Hematopoietic multipotent progenitor cell treated with erythropoietin and hydrocortisone succinate and interleukin-3 and kit ligand, for 8 days (in vitro differentiated cells): ENCODE measurements at places on chromosomes 1 and 21.
A peak's percentile ranks its signal among the peaks of the same experiment; 100 is the strongest.

GRCh38 chr1:166297993-166298392 lies 131.2 kb upstream of the FAM78B start:
- DNase-seq, result no peak

GRCh38 chr1:17210176-17210575 lies 5.2 kb downstream of the PADI1 start:
- no peak for DNase-seq

- DNase-seq, result no peak
Measured at GRCh38 chr1:182210417-182210816, 148.9 kb upstream of the ZNF648 start.

DNA sequence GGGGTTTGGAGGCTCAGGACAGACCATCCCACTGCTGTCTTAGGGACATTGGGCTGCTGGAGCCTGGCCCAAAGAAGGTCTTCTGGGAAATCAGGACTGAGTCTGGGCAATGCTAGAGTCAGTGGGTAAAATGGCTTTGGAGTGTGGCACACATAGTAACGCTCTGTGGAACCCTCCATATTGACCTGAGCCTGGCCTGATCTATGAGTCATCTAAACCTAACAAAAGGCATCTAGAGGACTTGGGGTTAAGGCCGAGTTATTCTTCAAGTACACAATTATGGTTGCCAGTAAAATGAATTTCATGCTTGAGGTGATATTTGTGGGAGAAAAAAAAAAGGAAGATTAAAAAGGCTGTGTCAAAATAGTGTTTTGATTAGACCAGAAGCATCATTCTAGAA lies 77.7 kb downstream of the ST6GALNAC5 start:
- no peak for DNase-seq

GRCh38 chr1:198151688-198152087 lies 5.1 kb upstream of the NEK7 start:
- no peak for DNase-seq

DNA sequence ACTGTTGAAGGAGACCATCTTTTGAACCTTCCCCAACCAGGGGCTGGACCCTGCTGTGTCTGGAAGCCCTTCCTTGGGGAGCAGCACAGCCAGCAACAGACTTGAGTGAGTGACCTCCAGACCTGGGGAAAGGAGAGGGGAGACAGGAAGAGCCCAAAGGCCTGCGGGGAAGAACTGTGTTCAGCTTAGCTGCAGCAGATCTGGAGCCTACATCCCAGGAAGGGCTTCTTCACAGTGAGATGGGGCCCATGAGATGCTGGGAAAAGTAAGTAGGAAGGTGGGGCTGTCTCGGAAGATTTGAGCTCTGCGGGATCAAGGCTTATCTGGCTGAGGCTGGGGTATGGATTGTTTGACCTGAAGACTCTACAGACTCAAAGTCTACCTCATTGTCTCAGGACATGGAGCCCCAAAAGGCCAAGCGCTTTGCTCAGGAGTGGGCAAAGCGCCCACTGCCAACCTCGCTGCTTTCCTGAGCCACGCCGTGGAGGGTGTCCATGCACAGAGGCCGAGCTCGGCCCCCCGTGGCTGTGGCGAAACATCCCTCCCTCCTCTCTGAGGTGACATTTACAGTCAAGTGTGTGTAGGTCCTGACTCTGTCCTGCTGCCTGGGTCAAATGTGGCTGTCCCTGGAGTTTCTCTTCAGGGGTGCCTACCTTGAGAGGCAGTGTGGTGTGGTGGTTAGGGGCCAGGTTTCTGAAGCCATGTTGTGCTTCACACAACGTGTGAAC lies 24.5 kb downstream of the SPOCD1 start:
- DNase-seq, result no peak

DNA sequence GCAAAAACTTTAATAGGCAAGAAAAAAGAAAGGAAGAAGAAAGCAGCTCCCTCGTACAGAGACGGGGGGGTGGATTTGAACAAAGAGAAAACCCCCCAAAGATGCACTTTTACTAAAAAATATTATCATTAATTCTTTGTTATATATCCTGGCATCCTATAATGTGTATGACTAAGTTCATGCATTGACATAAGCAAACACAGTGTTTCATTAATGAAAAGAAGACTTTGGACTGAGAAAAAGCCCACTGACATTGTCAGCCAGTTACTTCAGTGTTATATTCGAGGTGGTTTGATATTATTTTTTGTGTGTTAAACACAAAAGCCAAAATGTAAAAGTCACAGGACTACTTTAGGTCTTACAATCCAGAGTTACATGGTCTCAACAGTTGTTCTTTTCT lies 110.1 kb upstream of the DPYD start:
- DNase-seq, result no peak

- no peak for DNase-seq
Measured at GRCh38 chr1:85815906-85816305, 107.7 kb upstream of the ZNHIT6 start.

- no peak for DNase-seq
Measured at GRCh38 chr1:68036946-68037345, 13.5 kb downstream of the DIRAS3 start.

DNA sequence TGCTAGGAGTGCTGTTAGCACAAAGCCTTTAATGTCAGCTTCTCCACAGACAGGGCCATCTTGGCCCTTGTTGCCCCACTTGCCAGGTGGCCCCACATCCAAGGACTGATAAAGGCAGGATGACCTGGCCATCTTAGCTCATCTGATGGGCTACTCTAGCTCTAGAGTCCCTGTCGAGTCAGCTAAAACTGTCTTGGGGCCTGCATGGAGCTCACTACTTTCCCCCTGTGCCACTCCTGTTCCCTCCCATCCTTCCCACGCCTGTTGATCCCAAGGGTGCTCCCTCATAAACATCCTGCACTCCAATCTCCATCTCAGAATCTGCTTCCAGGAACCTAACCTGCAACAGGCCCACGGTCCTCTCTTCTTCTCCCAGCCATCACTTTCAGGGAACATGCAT lies 652 bp upstream of the GPX7 start:
- DNase-seq, result no peak

DNA sequence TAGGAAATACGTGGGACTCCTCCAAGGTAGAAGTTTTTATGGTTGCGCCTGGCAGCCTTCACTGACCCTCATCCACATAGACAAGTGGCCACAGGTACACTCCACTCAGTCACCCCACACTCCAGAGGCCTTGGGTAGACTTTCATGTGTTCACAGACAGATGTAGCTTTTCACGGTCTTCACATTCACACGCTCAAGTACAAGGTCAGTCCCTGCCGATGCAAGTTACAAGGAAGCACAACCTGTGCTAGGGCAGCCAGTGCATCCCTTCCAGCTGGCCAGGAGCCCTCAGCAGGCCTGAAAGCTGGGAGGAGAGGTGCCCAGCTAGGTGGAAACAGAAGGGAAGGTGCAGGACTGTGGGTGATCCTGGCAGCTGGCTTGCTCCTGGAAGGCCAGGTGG lies 55.5 kb upstream of the FAM20B start:
- no peak for DNase-seq

DNA sequence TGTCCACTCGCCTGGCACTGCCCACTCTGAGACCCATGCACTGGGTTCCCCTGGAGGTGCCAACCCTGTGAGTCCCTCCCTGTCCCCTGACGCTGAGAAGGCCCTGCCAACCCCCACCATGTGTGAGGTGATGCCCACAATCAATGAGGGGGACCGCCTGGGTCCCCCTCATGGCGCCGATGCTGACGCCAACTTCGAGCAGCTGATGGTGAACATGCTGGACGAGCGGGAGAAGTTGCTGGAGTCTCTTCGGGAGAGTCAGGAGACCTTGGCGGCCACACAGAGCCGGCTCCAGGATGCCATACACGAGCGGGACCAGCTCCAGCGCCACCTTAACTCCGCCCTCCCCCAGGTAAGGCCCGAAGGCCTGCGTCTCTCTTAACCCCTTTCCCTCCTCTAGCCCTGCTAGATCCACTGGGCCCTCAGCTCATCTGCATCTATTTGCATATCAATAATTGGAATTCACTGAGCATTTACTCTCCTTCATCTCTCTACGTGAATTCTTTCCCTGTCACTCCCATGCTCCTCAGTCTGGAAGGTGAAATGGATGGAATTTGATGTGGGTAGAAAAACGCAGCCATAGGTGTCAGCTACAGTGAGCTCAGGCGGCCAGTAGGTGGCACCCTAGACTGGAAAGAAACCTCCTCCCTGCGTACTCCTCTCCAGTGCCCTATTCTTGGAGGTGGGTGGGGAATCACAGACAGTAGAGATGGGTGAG lies 12.8 kb downstream of the PPFIA4 start:
- peak; percentile 74 for DNase-seq

GRCh38 chr21:38352536-38353219 lies 95.9 kb downstream of the KCNJ15 start:
- DNase-seq, result peak; percentile 68

DNA sequence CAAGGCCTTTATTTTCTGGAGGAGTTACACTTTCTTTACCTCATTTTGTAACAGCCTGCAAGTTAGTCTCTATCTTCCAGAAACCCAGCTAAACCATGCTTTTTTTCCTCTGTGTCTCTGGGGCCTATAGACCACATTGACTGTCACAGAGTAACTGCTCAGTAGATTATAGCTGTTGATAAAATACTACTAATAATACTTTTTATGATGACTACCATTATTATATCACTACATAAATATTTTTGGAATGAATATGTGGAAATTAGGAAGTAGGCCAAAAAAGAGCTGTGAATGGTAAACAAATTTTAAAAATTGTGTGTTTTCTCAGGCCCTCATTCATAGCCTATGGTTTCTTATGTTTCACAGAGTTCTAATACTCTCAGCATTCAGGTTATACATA lies 233.1 kb upstream of the USP24 start:
- DNase-seq, result no peak

DNA sequence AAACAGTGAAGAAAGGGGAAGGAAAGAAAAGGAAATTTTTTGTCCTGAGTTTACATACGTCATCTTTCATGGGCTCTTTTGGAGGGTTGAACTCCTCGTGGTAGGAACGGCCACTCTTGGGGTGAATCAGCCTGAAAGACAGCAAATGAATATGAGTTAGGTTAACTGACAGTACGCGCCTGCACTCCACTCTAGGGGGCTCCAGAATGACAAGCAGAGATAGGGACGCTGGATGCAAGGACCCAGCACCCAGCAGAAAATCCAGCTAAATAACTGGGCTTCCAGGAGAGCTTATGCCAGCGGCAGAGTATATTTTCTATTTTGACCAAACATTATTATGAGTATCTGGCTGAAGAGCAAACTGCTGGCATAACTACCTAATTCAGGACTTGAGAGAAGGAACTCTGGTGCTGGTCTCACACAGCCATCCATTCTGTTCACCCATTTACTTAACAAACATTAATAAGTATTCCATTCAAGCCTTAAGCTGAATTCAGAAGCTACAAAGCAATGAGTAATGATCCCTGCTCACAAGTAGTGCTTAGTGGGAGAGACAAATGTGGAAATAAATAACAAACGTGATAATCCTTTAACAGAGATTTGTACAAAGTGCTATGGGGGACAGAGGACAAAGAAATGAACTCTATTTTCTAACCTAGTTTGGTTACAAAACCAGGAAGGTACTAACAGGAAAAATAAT lies 22.1 kb downstream of the AK2 start:
- no peak for DNase-seq

GRCh38 chr1:116508984-116509980 lies 61.5 kb downstream of the CD58 start:
- peak; percentile 86 for DNase-seq

- no peak for DNase-seq
Measured at GRCh38 chr1:94629259-94630181, 88.0 kb upstream of the F3 start.

GRCh38 chr1:179881642-179882252 lies 338 bp upstream of the TOR1AIP1 start:
- DNase-seq, result peak; percentile 85

GRCh38 chr1:189678779-189679178 lies 798.9 kb downstream of the BRINP3 start:
- no peak for DNase-seq

DNA sequence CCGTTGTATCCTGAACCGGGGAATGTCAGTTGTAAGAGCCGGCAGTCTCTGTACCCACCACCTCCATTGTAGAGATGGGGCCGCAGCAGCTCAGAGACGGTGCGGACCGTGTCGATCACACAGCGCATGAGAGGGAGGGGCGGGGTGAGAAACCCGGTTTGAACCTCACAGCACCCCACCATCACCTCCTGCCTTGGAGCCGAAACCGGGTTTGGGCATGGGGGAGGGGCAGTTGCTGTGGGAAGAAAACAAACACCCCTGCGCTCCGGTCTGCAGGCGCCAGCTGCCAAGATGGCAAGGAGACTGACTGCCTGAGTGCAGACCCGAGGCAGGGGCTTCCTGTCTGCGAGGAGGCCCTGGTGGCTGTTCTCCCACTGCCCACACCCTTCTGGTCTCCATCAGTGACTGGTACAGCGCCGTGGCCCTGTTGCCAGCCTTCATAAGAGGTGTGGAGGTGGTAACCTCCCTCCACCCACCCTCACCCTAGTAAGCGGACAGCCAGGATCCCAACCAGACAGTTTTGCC lies 69.2 kb upstream of the SSBP3 start:
- DNase-seq, result no peak

DNA sequence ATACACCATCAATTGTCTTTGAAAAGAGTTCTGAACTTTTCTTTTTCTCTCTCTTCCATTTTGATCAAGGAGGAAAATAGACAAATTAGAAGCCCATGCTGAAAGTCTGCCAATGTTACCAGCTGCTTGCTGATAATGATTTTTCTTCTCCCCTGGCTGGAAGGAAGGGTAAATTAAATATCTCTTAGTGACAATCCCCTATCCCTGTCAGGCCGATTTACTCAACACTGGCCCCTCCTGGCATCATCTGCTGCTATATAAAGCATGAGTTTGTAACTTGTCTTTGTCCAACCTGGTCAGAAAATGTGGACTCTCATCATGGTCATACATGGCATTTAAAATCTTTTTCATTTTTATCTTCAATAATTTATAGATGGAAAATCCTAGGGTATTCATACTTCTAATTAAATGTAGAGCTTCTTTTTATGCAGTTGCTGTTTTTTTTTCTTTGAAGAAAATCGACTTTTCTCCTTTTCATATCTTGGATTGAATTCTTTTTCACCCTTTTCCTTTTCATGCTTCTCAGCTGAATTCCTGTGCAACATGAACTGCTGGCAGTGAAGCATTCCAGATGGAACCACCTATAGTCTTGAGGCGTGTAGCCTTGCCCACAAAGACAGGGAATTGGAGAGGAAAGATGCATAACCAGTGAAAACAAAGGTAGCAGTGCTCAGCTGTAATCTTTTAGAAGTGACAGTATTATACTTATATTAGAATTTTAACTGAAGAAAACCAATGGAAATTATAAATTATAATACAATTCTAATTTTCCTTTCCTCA lies 214.7 kb upstream of the PTGFR start:
- DNase-seq, result no peak
